ENCODE measurements at places on chromosomes 11 and 22. TPM values are rescaled to one million over a fixed set of nuclear protein-coding genes. Genes with fewer than 3 reads are reported as not detected.

CCDC81 gene
- 0.51 TPM for total RNA-seq

DNA sequence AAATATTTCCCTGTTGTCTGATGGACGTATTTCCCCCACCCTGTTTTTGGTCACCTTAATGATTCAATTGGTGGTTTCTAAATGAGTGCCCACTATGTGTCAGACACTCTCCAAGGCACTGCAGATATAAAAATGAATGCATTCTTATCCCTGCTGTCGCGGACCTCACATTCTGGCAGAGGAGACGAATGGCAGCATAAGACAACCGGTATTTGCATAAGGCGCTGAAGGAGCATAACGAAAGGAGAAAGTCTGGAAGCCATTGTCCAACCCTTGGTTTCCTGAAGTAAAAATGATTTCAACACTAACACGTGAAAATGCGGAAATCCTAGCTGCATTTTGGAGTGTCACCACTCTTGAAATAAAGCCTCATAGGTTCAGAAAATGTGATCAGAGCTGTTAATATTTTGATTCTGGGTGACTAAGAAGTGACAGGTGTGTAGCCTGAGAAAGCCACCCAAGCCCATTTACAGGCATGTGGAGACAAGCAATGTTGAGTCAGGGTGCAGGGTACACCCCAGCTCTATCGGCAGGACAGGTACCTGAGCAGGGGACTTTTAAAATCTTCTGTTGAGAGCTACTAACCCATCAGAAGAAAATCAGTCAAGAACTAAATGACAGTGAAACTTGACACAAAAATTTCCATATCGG lies 10.1 kb upstream of the GAB2 start:
- no peak for DNase-seq

MAJIN gene
- total RNA-seq, result not detected

GRCh38 chr22:26724414-26724813 lies 67.0 kb downstream of the MIAT start:
- DNase-seq, result no peak
